Brain microvascular endothelial cell (primary cell): ENCODE measurements at places on chromosomes 5 and 9.
A peak's percentile ranks its signal among the peaks of the same experiment; 100 is the strongest.

DNA sequence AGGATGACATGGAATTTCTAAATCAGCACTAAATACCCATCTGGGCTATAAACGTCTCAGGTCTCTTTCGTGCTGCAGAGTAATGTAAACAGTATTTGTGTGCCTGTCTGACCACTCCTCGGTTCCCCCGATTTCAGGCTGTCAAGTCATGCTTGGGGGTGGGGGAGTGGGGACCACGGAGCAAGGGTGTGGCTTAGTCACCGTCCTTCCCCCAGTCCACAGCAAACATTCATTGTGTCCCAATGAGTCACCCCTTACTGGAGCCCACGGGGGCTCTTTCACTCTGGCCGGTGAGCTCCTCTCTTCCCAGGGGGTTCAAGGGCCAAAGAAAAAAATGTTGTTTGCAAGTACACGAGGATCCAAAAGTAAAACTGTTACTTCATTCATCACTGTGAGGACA lies 72.4 kb upstream of the ICE1 start:
- no peak for DNase-seq

DNA sequence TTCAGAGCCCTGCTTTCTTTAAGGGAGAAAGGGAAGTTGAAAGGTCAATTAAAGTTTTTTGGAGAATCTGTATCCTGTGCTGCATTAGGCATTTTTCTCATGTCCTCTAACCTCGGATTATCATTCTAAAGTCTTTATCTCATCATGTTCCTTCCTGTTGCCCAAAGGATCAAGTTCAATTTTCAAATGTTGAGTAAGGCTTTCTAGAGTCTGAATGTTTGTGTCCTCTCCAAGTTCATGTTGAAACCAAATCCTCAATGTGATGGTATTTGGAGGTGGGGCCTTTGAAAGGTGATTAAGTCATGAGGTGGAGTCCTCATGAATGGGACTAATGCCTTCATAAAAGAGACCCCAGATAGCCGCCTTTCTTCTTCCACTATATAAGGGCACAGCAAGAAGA lies 20.2 kb upstream of the TNC start:
- no peak for DNase-seq

DNA sequence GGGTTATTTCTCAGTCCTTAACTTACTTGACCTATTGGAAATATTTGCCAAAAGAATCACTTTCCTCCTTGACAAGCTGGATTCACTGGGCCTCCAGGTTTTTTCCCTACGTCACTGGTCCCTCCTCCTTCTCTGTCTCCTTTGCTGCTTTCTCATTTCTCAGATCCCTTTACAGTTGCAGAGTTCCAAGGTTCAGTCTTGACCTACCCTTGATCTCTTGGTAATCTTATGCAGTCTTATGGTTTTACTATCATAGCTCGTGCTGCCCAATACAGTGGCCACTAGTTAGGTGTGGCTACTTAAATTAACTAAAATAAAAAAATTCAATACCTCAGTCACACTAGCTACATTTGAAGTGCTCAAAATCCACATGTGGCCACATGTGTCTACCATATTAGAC lies 11.4 kb downstream of the SLC38A9 start:
- no peak for DNase-seq

- DNase-seq: no peak
Observed at GRCh38 chr5:159005062-159005461, 94.7 kb downstream of the EBF1 start.

DNA sequence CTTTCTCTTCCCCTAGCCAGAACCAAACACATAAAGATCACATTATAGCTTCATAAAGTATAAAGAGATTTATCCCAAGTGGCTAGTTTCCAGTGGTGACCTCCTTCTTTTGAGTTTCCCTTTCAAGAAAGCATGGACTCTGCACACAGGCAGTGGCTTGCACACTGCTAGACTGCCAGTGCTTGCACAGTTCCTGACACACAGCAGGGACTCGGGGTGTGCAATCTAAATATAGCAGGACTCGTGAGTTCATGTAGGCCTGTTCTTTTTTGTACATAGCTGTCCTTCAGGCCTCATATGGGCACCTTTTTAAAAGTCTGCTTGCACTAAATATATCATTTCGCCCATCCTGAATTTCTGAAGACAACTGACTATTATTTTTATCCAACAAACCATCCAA lies 308.6 kb downstream of the FBXL7 start:
- DNase-seq: no peak

GRCh38 chr9:95880021-95880690 lies 4.7 kb downstream of the ERCC6L2 start:
- peak; percentile 74 for DNase-seq

- no peak for DNase-seq
Observed at GRCh38 chr5:63233911-63234310, 655.3 kb downstream of the LRRC70 start.

DNA sequence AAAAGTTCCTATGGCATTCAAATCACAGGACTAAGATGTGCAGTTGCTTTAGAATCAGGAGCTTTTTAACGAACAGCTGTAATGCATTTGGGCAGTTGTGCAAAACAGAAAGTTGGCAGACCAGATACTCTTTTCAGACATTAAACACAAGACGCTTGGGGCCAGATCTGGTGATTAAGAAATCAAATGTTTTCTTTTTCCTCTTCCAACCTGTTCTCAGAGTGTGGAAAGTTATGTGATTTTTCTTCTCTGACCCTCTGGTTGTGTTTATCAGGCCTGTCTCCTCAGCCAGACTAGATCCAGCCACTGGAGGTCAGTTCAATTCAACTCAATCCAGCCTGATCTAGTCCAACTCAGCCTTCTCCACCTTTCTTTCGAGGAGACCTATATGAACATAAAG lies 298.5 kb upstream of the PCSK5 start:
- no peak for DNase-seq

DNA sequence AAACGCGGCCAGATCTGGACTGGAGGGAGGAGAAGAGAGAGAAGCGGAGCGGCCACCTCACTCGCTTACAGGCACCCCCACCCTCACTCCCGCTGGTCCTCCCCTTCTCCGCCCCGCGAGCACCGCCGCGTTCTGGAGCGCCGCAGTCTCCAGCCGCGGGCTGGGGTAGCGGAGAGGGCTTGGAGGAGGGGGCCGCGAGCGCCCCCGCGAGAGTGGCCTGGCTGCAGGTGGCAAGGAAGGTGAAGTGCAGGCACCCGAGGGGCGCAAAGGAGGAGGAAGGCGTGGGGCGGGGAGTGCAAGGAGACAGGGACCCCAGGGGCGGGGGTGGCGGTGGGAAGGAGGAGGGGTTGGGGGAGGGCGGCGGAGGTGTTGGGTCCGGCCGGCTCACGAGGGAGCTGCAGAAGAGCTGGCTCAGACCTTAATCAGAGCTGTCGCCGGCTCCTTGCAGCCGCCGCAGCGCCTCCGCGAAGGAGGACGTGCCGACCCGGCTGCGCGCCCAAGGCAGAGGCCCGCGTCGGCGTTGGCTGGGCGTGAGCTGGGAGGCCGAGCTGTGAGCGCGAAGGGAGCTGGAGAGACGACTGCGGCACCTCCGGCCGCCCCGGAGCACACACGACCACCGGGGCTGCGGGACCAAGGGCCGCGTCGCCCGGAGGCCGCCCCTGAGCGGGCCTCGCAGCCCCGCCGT lies at the start of gene DMRT3:
DMRT3 (plus strand) TSS at position 398 of the 685 bp plus-strand sequence. CDS start 347 bp downstream, outside the sequence.
- no peak for DNase-seq

DNA sequence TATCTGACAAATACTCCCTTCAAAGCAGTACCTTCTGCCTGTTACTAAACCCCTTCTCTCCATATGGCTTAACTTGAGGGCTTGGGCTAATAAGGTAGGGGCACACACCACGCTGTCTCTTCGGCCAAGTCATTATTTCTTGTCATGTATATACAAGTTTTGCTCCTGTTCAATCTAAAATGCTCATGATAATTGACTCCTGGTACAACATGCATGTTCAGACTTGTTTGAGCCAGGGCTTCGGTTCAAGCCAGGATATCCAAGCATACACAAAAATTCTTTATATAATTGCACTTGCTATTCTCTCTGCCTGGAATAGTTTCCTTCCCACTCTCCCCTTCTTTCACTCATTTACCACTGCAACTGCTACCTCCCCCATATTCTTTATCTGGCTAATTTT lies 756.0 kb upstream of the C9orf72 start:
- no peak for DNase-seq

DNA sequence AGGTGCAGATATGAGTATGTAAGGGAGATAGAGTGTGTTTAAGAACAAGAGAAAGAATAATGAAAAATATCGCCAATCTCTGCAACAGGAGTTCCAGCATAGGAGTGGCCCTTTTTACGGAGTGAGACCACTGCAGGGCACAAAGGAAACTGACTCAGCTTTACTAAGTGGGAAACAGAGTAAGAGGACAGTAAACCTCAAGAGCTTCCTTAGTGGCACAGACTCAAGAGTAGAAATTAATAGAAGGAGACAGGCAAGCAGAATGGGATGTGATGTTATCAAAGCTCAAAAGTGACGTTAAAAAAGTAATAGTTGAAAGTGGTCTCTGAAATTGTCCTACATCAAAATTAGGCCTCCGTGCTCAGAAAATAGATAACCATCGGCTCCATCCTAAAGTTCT lies 2.1 kb upstream of the SH3RF2 start:
- DNase-seq: no peak

GRCh38 chr5:113085084-113085414 lies 108.5 kb downstream of the DCP2 start:
- DNase-seq: no peak
